ENCODE measurements at places on chromosomes 5 and 9. TPM values are rescaled to one million over a fixed set of nuclear protein-coding genes. Genes with fewer than 3 reads are reported as not detected.

DNA sequence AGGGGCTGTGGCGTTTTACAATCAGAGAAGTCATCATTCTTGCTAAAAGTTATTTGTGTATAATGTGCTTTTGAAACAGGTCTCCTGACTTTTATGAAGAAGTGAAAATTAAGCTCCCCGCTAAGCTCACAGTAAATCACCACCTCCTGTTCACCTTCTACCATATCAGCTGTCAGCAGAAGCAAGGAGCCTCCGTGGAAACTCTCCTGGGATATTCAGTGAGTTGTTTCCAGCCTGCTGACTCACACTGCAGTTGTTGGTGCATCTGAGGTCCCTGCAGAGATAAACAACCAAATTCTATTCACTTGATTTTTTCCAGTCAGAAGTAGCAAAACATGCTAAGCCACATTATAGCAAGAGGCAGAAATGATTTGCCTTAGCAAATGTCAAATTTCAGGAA, 156.7 kb downstream of the DOCK8 start:
- no peak for DNase-seq

DNA sequence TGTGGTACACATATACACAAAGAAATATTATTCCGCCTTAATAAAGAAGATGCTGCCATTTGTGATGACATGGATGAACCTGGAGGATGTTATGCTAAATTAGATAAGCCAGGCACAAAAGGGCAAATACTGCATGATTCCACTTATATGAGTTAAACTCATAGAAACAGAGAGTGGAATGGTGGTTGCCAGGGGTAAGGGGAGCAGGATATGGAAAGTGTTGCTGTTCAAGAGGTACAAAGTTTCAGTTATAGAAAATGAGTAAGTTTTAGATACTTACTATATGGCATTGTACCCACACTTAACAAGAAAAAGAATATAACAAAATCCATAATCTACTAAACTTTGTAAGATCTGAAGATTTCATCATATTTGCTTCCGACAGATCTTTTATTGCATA, 252.2 kb downstream of the SYK start:
- DNase-seq: no peak

DNA sequence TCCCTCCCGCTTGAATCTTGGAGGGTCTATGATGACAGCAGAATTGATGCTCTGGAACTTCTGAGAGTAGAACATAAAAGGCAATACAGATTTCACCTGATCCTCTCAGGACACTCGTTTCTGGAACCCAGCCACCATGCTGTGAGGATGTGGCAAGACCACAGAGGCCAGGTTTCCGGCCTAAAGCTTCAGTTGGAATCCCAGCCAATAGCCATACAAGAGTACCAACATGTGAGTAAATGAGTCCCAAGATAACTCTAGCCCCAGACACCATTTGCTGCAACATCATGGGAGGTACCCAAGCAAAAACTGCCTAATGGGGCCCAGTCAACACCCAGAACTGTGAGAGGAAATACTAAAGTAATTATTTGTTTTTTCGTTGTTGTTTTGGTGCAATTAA, 65.7 kb upstream of the MARCHF11 start:
- DNase-seq: no peak

GRCh38 chr9:111362526-111362925, 32.5 kb upstream of the OR2K2 start:
- DNase-seq: no peak

DNA sequence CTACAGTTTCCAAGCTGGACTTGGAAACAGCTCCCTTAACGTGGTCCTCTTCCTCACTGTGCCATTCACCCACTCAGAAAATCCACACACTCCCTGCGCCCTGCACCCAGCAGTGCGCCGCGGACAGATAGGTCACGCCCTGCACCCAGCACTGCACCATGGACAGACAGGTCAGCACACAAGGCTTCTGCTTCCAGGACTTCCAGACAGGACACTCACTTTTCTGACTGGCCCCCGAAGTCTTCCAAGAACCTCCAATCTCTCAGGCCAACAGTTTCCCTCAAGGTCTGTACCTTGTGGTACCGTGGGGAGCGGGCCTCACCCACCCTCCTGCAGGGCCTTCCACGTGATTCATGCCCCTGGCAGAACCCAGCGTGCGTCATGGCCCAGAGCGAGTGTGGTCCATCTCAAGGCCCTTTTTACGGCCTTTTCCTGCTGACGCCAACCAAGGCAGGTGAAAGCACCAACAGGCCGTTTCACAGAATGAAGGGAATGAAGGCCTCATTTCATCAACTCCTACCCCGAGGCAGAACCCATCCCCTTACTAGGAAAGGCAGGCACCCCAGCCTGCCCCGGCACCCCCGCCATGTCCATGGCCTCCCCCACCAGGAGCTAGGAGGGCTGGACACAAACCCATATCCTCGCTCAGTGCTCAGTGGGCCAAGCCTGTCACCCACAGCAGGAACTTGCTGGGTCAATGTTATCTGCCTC, 17.3 kb downstream of the VAV2 start:
- DNase-seq: no peak

DNA sequence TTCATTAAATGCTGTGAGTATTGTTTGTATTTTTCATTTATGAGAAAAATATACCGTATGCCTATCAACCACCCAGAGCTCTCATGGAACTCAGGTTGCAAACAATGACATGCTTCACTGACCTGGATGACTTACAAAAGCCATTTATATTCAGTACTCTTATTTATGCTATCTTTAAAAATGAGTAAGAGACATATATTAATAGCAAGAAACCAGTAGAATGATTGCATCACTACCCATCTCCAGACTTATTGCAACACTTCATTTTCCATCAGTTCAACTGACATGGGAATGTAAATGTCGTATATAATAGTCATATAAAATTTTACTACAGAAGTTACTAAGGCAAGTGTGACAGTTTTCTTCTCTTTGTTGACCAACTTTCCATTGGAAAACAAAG, 69.1 kb downstream of the OTP start:
- no peak for DNase-seq

DNA sequence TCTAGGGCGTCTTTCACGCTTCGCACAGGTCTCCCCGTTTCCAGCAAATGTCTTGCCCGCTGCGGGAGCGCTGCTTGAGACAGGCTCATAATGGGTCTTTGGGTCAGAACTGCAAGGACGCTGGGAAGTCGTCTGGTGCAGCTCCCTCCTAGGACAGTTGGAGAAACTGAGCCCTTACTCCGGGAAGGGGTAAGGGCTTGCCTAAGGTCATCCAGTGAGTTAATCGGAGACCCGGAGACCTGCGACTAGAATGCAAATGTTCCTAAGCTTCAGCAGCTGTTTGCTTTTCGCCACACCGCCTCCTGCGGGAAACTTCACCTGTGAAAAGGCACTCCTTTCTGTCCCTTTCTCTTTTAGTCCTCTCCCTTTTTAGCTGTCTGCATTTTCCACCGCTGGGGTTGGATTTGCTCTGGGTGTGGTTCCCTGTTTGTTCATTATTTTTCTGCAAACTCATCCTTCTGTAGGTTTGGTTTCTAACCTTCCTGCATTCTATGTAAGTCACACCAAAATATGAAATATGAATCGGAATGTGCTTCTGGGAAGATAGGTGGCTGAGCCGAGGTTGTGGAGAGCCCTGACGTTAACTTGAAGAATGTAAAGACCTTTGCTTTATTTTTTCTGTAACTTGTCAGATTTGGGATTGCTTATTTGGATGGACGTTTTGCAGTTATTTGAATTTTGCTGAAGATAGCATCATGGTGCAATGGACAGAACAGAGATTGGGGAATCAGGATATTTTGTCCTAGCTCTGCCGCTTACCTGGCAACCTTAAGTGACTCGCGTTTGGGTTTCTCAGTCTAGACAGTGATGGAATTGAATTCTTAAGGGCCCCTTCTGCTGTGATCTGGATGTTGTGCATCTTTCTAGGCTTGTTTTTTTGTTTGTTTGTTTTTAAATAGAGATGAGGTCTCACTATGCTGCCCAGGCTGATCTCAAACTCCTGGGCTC, 909 bp downstream of the SLC36A1 start:
- DNase-seq: peak; percentile 24

GRCh38 chr9:77820293-77820954, 172.3 kb upstream of the GNA14 start:
- DNase-seq: no peak

- DNase-seq: no peak
These were observed 394.5 kb upstream of the EDIL3 start for GRCh38 chr5:84779186-84779585.

GRCh38 chr5:5089895-5090649, 50.1 kb upstream of the ADAMTS16 start:
- no peak for DNase-seq

GRCh38 chr5:177600508-177601018, 631 bp downstream of the B4GALT7 start:
- no peak for DNase-seq

- DNase-seq: no peak
These were observed 80.5 kb upstream of the HSPA9 start for GRCh38 chr5:138655530-138656190.

- no peak for DNase-seq
These were observed 37.6 kb upstream of the SLCO6A1 start for GRCh38 chr5:102536323-102536928.

DNA sequence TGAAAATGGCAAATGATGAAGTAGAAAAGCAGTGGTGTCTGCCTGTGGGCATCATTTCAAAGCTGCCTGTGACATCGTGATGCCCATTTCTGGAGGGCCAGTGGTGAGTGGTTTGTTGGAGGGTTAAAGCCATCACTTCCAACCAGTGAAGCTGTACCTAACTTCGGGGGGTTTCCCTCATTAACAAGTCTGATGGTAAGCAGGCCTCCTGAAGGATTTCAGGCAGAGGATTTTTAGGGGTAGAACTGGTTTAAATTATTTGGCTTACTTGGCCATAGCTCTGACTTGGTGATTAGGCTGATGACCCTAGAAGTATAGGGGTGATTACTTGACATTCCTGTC, 10.7 kb downstream of the TNFAIP8 start:
- DNase-seq: no peak

DNA sequence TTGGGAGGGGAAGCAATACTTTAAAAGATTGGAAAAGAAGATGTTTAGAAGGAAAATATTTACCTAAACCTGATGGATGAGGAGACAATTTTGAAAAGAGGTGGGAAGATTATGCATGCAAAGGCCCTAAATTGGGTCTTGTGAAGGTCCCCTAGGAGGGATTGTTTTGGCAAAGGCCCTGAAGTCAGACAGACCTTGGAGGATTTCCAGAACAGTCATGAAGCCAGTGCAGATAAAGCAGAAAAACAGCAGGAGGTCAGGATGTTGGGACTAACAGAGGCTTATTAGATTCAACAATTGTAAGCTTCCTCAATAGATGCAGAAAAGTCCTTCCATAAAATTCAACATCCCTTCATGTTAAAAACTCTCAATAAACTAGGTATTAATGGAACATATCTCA, 361.0 kb upstream of the CDH6 start:
- no peak for DNase-seq

- no peak for DNase-seq
These were observed 2.8 kb upstream of the GADD45G start for GRCh38 chr9:89601856-89602562.

- no peak for DNase-seq
These were observed 626.6 kb upstream of the SGCD start for GRCh38 chr5:155700333-155700732.

- DNase-seq: no peak
These were observed 1787.9 kb upstream of the WWC1 start for GRCh38 chr5:166503506-166503905.

DNA sequence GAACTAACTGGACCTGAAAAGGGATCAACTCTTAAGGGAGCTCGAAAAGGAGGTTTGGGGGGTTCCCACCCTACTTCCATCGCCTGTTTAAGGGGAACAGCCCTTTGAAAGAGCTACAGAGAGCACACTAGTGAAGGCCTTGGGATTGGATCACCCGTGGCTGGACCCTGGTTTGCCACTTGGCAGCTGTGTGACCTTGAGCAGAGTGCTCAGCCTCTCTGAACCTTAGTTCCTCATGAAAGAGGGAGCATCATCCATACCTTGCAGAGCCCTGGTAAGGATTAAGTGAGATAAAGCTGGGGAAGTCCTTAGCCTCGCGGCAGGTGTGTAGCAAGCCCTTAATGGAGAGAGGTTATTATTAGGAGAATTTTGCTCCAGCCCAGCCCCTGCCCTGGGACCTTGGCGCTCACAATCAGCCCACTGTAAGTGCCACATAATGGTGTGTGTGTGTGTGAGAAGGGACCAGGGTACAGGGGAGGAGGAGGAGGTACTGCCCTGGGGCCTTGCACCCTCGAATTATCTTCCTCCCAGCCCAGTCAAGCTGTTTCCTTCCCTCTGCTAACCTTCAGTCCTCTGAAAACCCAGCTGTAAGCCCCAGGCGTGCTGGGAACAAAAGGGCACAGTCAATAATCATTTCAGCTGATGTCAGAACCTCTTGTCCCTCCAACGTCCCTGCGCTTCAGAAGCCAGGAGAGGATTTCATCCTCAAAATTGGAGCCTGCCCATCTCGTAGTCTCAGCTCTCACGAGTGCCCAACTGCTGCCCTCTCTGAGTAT, 42.9 kb downstream of the FOXI1 start:
- DNase-seq: no peak

- no peak for DNase-seq
These were observed 342.8 kb upstream of the CCNG1 start for GRCh38 chr5:163094492-163095180.

DNA sequence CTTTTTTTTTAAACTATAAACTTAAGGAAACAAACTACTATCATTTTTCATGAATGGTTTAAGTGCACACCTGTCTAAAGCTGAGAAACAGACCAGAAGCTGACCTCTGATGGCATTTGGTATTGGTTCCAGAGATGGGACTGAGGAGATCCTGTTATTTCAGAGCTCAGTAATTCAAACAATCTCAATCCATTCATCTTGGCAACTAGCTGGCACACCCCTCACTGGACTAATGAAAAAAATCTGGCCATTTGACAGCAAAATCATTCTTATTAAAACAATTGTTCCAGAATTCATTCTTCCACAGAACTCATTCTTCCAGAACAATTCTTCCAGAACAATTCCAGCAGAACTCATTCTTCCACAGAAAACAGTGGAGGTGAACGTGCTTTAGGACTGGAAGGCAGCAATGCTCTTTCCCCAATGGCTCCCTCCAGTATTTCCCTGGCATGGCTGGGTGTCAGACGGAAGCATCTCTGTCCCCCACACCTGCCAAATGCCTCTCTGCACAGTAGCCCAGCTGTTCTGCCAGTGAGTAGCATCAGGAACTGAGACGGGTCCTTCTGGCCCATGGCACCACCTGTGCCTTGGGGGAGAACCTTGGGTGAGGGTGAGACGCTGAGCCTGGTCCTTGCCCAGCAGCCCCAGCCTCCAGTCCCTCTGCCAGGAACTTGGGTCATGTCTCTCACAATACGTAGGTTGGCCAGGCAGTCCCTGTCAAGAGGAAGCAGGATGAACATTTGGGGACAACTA, 87.5 kb upstream of the EQTN start:
- no peak for DNase-seq

- DNase-seq: no peak
These were observed 18.7 kb upstream of the B4GALT1 start for GRCh38 chr9:33185858-33186257.

- DNase-seq: no peak
These were observed 297.6 kb downstream of the MAN2A1 start for GRCh38 chr5:109987355-109987754.

- no peak for DNase-seq
These were observed 20.2 kb downstream of the GPR21 start for GRCh38 chr9:123053711-123054110.

GRCh38 chr5:157446412-157446935, 13.5 kb upstream of the NIPAL4 start:
- DNase-seq: no peak

The OR13D1 gene
- 0.18 TPM for polyA plus RNA-seq

The TMEM232 gene
- 3.8 TPM for polyA plus RNA-seq

The PCDHGA6 gene
- 4.8 TPM for polyA plus RNA-seq

The PCDHA9 gene
- polyA plus RNA-seq: 0.11 TPM

The SLC24A2 gene
- 0.53 TPM for polyA plus RNA-seq

The LHX3 gene
- polyA plus RNA-seq: not detected

The FCN1 gene
- 6.7 TPM for polyA plus RNA-seq
